M059J (cell line): ENCODE measurements at places on chromosomes 1 and 21.

DNA sequence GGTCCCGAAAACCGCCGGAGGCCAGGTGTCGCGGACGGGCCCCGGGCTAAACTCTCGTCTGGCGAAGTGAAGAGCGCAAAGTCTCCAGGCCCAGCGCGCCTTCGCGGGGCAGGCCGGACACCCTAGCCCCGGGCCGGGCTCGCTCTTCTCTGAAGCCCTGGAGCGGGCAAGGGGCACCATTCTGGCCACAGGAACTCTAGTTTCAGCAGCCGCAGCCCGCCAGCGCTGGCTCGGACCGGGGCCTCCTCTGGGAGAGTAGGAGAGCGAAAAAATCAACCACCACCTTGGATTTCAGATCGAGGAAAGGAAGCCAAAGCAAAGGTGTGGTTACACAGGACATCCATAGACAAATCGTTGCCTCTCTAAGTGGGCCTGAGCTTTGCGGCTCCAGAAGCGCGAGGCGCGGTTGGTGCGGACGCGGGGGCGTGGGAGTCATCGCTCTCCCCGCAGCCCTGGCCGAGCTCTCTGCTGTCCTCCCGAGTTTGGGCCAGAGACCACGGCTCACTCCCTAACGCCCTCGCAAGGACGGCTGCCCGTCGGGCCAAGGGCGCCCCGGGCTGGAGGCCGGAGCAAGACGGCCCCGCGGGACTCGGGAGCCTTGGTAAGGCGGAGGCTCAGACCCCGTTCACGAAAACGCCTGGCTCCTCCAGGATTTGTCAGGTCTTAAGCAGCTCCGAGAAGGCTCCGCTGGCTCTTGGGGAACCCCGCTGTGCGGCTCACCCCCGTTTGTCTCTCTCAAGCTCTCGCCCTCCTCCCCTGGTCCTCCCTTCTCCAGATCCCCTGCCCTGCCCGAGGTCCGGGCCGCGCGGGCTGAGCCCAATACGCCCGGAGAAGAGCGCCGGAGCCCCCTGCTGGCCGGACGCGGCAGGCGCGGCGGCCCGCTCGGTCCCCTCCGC, 132.9 kb upstream of the DPYD start:
- peak; percentile 80 for DNase-seq

DNA sequence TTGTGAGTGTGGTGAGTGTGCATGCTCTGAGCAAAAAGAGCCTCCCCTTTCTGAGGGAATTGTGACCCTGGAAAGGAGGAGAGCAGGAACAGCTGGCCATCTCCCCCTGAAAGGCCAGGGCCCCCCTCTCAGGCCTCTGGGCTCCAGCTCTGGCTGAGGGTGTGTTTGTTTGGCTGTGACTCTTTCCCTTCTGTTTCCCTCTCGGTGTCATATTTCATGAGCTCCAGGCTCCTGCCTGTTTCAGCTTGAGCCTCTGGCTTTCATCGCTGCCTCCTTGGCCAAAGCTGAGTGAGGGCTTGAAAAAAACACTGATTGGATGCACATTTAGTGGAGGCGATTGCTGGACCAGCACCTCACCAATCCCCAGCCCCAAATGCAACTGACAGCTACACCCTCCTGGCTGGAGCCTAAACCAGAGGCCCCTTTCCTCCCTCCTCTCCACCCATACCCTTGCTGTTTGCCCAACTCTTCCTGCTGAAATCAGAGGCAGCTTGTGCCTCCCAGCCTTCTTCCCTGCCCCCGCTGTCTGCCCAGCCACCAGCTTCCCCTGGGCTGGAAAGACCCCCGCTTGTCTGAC, 64.1 kb downstream of the DDR2 start:
- peak; percentile 92 for DNase-seq

DNA sequence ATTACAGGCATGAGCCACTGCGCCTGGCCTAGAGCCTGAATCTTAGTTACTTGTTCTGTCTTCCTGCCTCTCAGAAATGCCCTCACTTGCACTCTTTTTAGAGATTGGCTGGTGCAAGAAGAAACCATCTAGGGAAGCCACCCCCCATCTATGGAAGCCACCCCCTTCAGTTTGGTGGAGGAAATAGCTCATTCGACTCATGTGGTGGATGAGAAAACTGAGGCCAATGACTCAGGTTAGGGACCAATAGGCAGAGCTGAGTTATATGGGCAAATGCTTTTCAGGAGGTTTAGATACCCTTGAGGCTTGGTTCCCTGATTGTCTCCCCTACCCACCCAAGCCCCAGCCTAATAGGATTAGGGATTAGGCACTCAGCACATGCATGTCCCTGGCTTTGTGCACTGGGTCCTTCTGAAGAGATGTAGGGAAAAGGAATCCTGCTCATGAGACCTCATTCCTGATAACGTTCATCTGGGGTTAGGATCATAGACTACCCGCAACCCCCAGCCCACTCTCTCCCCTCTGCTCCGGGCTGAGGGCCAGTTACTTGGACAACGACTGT, 77.1 kb downstream of the PAX7 start:
- DNase-seq: no peak

GRCh38 chr1:37946703-37947360, at the start of gene INPP5B:
Gene INPP5B, minus strand, starts transcription at chr1:37947053. Its CDS starts 745 bp downstream, at chr1:37946308.
- DNase-seq: no peak

DNA sequence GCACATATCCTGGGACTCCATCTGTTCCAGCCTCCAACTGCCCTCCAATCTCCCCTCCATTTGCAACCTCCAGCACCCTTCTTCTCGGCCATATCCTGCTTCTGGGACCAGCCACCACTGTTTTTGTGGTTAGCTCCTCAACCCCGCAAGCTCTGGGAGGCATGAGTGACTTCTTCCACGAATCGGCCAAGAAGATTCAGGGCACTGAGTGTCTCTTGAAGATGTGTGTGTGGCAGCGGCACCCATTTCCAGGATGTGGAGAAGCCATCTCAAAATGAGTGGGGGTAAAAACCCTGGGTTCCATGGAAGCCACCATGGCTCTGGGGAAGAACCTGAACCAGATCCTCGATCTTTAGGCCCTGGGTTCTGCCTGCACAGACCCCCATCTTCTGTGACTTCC, 194.6 kb downstream of the SLC45A1 start:
- DNase-seq: no peak
